Stimulated activated CD4-positive, alpha-beta T cell treated with anti-CD3 and anti-CD28 coated beads, Interleukin-1b, Interleukin-23, amount 100 ng/mL, for 1 hour (primary cell): ENCODE measurements at places on chromosomes 1 and 21.
A peak's percentile ranks its signal among the peaks of the same experiment; 100 is the strongest.

GRCh38 chr1:29772584-29773100, 536.3 kb downstream of the PTPRU start:
- no peak for DNase-seq

DNA sequence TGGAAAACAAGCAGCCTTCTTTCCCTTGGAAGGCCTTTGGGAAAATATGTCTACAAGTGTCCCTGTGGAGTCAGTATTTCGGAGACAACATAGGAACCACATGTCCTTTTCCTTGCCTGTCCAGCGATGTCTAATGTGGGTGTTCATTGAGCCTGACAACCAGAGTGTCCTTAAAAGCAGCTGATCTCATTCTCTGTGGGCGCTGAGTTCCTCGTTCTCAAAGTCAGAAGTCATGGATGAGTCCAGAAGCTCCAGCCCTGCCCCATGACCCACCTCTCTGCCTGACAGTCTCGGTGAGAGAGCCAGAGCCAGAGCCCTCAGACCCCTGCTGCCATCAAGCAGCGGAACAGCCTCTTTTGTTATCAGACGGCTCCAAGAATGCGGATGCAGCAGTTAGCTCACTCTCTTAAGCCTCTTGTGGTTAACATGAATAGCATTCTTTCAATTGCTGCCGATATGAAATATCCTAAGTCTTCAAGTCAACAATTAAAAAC, 329.2 kb downstream of the TGFB2 start:
- DNase-seq: no peak

DNA sequence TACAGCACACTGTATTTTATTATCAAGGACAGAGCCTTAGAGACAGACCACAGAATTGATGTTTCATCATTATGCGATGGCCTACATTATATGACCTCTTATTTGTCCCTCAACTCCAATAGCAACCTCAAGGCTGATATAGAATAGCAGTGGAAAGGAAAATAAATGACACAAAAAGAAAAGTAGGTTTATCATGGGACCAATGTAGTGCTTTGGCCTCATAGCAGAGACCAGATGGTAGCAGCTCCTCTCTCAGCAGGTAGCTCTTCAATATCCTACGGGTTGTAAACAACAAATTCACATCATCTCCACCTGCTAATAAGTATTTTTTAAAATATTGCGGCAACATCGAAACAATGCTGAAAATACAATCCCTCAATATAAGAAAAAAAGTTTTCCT, 25.2 kb downstream of the ANP32E start:
- no peak for DNase-seq

- no peak for DNase-seq
Measured at GRCh38 chr1:36638268-36638667, 155.6 kb upstream of the CSF3R start.

DNA sequence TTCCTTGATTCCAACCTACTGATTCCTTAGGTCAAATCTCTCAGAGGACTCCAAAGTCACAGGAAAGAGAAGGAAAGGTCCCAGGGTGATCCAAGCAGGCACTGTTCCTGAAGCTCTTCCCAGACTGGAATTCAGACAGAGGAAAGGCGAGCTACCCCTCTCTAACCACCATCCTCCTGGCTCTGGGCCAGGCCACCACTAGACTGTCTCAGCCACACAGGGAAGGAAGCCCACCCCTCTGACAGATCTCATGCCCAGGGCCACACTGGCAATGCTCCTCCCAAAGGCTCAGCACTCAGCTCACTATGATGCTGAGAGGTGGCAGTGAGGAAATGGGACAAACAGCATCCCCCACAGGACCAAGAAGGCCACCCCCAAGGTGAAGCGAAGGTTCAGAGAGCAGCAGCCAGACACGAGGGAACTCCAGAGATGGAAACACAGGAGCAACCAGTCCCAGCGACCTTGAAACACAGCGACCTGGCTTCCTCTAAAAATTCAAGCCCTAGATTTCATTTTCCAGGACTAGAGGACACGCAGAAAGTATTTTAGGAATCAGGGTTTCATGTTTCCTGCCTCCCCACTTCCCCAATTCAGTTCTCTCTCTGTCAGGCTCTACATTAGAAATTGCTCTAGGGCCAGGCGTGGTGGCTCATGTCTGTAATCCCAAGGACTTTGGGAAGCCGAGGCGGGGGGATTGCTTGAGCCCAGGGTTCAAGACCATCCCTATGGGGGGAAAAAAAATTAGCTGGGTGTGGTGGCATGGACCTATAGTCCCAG, 18.8 kb downstream of the PIK3C2B start:
- no peak for DNase-seq

- DNase-seq: no peak
Measured at GRCh38 chr1:153945795-153946621, 510 bp downstream of the DENND4B start.

DNA sequence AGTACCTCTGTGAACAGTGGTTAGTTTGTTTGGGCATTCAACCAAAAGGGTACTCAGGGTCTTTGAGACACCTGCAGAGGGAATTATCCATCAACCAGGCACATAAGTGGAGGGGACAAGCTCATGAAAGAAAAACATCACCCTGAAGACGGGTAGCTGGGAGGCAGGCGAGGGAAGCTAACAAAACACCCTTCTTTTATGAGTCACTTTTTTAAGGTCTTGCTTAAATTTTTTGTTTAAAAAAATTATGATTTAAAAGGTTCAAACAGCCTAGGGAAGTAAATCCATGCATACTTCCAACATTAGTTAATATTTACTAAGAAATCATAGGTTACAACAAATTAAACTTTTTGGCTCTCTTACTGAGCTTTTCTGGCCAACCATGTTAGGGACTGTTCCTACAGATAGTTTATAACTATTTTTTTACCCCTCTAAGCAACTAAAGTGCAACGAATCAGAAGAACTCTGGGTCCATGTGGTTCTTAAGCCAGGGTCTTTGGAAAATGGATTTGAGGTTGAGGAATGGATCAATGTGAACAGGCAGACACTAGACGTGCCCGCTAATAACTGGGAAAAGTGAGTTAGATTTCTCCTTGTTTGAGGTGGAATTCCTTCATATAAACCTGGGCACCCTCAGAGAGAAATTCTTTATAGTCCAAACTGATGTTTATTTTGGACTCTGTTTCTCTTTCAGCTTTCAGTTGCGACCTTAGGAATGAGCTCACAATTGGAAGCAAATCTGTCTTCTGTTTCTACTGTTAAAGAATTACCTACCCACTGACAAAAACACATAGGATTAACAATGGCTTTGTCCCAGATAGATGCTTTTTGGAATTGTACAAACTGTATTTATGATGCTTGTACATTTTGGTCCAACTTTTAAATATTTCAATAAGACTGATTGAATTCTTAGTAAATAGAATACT, 123.0 kb downstream of the LYPLAL1 start:
- no peak for DNase-seq

GRCh38 chr1:85200463-85201339, at the start of gene SYDE2:
TSS of gene SYDE2 (minus strand) at chr1:85201016. CDS start at chr1:85200996, 20 bp downstream.
- DNase-seq: peak; percentile 51
